COR-L47 (cell line): ENCODE measurements at places on chromosomes 3 and 15.

DNA sequence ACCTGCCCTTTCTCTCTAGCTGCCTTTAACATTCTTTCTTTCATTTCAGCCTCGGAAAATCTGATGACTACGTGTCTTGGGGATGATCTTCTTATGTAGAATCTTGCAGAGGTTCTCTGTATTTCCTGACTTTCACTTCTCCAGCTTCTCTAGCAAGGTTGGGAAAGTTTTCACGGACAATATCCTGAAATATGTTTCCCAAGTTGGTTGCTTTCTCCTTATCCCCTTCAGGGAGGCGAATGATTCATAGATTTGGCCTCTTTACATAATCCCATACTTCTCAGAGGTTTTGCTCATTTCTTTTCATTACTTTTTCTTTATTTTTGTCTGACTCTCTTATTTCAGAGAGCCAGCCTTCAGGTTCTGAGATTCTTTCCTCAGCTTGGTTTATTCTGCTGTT lies 62.1 kb upstream of the CCDC54 start:
- DNase-seq: no peak

DNA sequence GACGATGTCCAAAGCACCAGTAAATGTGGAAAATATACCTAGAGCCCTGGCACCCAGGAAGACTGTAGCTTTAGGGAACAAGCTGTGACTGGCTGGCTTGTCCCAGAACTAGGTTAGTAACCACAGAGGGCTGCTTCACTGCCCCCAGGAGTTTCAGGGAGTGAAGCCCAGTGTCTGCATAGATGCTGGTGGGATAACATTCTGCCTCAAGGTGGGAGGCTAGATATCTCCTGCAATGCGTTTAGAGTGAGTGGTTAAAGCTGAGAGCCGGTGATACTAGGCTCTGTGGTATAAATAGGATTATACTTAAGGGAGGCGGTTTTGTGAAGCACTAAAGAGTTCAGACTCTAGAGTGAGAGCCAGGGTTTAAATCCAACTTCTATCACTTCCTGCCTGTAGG lies 11.7 kb upstream of the CP start:
- DNase-seq: no peak

DNA sequence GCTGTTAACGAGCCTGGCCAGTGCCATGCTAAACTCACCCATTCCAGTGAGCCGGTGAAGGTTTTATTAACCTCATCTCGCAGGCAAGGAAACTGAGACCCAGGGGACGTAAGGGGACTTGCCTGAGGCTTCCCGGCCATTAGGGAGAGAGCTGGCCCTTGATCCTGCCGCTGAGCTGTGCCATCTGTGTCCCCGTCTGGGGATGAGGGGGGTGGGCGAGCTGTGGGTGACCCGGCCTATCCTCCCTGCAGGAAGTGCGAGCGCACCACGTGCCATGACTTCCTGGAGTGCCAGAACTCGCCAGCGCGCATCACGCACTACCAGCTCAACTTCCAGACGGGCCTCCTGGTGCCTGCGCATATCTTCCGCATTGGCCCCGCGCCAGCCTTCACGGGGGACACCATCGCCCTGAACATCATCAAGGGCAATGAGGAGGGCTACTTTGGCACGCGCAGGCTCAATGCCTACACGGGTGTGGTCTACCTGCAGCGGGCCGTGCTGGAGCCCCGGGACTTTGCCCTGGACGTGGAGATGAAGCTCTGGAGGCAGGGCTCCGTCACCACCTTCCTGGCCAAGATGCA lies 88.5 kb downstream of the FBLN2 start:
- DNase-seq: no peak

DNA sequence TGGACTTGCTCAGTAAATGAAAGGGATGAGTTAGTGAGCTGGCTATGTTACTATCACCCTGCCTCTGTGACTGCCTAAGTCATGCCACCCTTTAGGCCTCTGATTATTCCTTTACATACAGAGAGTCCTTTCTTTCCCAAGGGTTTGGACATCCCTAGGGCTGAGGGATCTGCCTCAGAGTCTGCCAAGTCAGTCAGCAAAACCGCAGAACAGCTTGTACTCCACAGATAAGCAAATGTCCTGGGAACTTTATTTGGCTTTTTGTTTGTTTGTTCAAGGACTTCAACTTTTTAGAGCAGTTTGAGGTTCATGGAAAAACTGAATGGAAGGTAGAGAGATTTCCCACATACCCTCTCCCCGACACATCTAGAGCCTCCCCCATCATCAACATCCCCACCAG lies 82.6 kb upstream of the TRIM42 start:
- DNase-seq: no peak
